HT-29 (cell line): ENCODE measurements at places on chromosomes 6 and 20.

DNA sequence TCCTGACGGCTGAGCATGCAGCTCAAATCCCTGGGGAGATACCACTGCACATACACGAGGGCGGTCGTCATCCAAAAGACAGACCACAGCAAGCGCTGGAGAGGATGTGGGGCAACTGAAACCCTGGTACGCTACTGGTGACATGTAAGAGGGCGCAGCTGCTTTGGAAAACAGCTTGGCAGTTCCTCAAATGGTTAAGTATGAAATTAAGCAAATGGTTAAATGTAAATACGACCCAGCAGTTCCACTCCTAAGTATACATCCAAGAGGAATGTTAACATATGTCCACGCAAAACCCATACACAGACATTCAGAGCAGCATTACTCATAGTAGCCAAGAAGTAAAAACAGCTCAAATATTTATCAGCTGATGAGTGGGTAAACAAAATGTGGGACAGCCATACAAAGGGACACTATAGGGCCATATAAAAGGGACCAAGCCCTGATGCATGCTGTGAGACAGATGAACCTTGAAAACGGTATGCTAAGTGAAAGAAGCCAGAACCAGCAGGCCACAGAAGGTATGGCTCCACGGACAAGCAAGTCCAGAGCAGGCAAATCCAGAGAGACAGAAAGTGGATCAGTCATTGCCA lies 38.5 kb downstream of the RIPOR3 start:
- no peak for DNase-seq

- DNase-seq: no peak
Measured at GRCh38 chr20:50048420-50049166, 64.4 kb downstream of the UBE2V1 start.

DNA sequence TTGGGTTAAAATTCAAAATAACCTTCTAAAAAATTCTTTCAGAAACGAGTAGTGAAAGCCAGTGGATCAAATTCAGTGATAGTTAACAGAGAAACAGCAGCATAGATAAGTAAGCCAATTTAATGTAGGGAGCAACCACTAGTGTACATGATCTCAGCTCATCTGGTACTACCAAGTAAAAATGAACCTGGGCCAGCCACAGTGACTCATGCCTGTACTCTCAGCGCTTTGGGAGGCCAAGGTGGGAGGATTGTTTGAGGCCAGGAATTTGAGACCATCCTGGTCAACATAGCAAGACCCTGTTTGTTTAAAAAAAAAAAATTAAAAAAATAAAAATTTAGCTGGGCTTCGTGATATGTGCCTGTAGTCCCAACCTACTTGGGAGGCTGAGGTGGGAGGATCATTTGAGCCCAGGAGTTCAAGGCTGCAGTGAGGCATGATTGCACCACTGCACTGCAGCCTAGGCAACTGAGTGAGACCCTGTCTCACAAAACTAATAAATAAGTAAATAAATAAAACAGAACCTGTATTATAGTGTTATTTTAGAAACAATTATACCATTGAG lies 32.4 kb downstream of the CBFA2T2 start:
- no peak for DNase-seq

GRCh38 chr6:107248147-107248546 lies 132.8 kb upstream of the BEND3 start:
- no peak for DNase-seq

DNA sequence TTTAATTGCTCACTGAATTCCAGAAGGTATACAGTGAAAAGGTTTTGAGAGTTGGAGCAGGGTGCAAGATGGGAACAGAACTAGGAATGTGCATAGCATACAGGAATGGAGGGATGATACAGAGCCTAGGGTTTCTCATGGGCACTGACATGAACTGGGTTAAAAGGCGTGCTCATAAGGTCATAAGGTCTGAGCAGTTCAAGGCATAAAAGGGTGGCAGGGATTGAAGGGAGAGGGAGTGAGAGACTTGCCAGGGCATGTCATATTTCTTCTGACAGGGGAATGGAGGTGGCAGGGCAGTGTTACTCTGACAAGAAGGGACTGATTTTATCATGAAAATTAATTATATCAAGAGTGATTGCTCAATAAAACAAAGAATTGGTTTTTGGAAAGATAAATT lies 4.7 kb downstream of the MLIP start:
- no peak for DNase-seq

GRCh38 chr6:52495922-52496321 lies 75.8 kb downstream of the EFHC1 start:
- DNase-seq: no peak

- peak; percentile 47 for DNase-seq
Measured at GRCh38 chr6:108080010-108080780, 5.7 kb upstream of the OSTM1 start.

DNA sequence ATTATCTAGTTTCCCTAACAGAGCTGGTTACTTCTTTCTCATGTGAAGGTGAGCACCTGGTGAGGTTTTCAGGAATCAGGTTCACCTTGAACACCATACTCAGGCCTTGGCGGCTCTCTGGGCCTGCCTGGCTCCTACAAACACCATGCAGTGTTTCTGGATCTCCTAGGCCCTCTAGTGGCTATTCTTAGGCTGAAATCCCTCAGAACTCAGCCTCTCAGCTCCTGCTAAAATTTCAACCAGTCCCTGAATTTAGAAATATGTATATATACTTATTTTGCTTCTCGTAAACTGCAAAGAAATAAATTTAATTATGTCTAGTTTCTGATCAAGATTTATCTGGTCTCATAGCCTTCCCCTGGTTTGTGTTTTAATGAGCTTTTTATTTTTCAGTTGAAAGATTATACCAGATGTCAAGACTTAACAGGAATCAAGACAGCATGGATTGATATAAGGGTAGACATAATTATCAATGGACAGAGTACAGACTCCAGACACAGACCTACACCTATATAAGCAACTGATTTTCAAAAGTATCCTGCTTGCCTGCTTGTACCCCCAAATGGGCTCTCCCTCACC lies 55.9 kb downstream of the ANKEF1 start:
- DNase-seq: peak; percentile 65

DNA sequence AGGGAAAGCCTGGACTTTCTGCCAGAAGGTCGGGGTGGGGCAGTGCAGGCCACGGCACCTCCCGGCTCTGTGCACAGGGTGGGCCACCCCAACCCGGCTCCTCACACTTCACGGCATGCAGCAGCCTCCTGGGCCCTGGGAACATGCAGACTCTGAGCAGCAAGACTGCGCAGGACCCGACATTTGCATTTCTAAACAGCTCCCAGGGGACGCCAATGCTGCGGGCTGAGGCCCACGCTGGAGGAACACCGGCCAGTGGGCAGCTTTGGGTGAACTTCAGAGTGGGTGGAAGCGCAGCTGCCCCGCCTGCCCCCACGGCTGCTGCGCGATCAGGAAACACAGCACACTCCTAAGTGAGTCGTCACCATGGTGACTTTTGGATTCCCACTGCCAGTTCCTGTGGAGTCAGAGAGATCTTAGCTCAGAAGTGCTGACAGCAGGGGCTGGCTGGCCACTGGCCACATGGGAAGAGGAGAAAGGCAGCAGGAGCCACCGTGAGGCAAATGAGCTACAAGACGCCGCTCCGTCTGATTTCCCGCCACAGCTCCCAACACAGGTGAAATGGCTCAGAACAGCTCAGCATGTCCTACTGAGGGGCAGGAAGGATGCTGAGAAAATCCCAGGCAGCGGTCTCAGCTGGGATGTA lies 52.1 kb downstream of the RNASET2 start:
- DNase-seq: no peak

GRCh38 chr20:46371656-46372055 lies 34.8 kb downstream of the ELMO2 start:
- DNase-seq: no peak
